Activated T-cell treated with anti-CD3 and anti-CD28 coated beads, Interleukin-2, amount 50 U/mL, for 48 hours (primary cell): ENCODE measurements at places on chromosomes 2 and 18.
A peak's percentile ranks its signal among the peaks of the same experiment; 100 is the strongest.

DNA sequence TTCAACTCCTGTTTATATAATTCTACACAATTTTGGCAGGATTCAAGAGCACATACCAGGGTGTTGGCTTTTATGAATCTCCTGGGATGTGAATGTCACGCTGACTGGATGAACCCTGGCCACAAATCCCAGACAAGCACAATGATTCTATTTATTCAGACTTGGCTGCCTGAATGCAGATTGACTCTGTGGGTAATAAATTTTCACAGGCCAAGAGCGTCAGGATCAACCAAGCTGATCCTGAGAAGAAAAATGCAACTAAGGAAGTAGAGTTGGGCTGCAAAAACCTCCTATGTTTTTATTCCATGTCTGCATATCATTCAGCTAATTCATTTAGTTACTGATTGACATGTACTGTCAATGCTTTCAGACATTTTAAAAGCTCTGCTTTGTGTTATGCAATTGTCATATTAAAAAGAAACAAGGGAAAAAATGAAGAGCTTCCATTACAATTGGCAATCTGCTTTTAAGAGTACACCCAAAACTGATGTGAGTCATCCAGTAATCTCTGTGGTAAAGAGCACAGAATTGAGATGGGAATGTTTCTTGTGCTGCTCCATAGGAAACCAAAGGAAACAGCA, 173.0 kb upstream of the REV1 start:
- DNase-seq, result no peak

- DNase-seq, result no peak
Observed at GRCh38 chr18:26307161-26307773, 81.0 kb downstream of the TAF4B start.

DNA sequence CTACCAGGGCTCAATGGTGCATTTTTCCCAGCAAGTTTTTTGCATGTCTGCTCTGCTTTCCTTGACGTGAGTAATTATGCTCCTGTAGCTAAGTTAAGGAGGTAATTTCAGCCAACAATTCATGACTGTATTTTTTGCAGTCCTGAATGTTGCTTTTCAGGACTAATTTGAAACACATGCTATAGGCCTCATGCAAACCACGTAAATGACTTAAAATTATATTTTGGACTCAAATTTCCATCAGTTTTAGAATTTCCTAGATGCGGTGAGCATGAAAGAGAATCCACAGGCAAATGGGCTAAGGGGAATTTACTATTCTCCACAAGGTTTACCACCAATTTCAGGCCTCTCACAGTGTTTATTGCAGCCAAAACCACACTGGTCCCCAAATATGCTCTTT, 589.9 kb upstream of the LRRTM1 start:
- no peak for DNase-seq

GRCh38 chr2:124835331-124835730, 810.2 kb downstream of the CNTNAP5 start:
- DNase-seq, result no peak

DNA sequence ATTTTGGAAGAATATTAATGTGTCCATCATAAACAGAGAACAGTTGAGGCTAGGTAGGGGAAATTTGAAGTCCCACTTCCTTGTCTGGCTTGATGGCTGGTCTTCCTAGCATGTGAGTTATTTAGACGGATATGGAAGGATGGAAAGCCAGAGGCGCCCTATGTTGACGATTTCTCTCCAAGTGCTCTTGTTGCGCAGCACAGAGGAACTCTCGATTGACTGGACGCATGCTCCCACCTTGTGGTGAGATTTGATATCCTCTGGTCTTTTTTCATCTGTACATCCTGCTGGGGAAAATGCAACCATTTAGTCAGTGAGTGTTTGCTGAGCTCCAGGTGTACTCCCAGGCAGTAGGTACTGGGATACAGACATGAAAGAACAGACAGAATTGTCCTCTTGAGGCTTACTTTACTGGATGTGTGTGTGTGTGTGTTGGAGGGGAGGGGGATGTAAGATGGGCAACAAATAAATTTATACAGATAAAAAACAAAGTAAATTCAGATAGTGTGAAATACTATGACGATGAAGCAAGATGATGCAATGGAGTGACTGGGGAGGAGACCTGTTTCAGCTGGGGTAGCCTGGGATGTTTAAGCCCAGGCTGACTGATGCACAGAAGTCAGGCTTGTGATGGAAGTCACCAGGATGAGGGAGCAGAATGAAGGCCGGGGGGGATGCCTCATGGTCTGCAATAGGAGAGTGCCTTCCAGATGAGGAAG, 137.2 kb downstream of the TRIM43 start:
- peak; percentile 39 for DNase-seq

GRCh38 chr18:26809346-26809745, 56.2 kb downstream of the AQP4 start:
- no peak for DNase-seq

- no peak for DNase-seq
Observed at GRCh38 chr2:143823876-143824275, 694.7 kb downstream of the ARHGAP15 start.

DNA sequence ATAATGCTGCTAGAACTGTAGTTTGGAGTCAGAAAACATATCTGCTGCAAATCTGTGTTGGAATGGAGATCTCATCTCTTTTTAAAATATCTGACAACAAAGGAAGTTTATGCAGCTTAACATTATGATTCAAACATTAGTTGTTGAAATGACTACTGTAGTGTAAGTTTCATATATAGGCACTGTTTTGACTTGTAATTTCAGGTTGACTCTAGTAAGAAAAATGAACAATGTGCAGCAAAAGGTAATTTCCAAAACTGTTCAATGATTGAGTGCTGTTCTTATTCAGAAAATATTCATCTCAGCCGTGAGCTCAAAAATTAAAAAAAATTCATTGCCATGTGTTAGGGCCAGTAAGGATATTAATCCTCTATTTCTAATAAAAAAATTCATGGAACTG, 48.5 kb downstream of the CCDC138 start:
- no peak for DNase-seq

DNA sequence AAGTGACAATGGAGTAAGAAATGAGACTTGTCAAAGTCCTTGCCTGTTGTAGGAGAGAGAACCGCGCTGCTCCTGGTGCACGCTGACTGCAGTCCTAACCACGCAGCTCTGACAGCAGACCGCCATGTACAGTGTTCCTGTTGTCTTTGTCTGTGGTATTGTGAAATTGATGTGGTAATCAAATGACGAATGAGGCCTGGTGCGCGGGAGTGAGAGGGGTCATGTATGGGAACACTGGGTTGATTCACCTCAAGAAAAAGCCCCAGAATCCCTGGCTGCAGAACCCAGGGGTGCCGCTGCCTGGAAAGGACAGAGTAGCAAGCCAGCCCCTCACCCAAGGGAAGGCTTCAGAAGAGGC, 64.0 kb downstream of the INPP4A start:
- DNase-seq, result peak; percentile 73

DNA sequence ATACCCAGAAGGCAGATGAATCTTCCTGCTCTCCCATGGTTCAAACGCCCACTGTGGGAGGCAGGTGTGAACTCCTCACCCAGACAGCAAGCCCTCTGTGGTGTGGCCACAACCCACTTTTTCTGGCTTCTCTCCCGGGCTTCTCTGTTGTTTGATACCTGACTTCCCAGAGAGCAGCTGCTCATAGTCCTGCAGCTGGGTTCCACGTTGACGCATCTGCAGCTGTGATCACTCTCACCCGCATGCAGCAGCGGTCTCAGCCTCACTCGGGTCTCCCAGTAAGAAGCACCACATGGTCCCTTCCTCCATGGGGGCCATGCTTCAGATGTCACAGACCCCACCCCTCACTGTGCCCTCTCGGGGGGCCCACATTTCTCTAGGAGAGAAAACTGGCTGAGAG, 3.5 kb downstream of the ASPRV1 start:
- DNase-seq, result no peak

GRCh38 chr2:65137197-65137775, 7.4 kb upstream of the RAB1A start:
- DNase-seq, result no peak

DNA sequence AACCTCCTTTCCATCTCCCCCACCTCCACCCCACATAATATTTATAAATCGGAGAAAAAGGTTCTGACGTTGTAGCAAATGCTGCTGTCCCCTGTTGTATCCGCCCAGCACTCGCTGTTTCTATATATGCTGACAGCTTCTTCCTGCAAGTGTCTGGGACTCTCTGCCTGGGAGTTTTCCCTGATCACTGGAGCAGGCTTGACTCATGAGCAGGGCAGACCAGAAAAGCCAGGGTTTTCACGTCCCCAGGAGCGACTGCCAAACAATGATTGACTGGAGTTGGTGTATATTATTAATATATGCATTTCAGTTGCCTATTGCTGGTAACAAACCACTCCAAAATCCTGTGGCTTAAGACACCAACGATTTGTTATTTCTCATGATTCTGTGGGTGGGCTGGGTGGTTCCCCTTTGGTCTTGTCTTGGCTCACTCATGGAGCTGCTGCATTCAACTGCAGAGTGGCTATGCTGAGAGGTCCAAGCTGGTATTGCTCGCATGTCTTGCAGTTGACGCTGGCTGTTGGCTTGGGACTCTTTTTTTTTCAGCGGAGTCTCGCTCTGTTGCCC, 21.2 kb upstream of the ASXL2 start:
- no peak for DNase-seq
